ENCODE measurements at places on chromosomes 16 and 17.

DNA sequence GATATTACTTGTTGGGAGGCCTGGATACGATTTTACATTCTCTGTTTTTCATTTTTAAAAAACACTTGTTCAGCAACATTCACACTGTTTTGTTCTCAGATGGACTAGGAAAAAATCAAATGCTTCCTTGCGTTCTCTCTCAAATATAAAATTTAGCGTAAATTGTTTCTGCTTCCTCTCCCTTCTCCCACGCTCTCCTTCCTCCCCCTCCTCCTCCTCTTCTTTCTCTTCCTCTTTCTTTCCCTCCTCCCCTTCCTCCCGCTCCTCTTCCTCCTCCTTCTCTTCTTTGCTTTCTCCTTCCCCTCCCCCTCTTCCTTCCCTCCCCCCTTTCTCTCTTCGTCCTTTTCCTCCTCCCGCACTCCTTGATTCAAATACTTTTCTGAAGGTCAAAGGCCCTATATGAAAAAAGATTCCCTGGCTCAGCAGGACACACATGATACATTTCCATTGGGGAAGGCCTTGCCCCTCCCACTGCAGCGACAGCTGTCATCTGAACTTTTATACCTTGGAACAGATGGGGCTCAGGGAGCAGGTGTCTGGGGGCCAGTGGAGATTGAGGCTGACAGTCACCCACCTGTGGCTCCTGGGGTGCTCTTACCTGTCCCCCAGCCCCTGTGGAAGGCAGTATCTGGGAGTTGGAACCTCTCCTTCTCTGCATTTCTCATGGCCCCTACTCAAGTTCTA is 99.4 kb upstream of the SDK2 start:
- no peak for DNase-seq

DNA sequence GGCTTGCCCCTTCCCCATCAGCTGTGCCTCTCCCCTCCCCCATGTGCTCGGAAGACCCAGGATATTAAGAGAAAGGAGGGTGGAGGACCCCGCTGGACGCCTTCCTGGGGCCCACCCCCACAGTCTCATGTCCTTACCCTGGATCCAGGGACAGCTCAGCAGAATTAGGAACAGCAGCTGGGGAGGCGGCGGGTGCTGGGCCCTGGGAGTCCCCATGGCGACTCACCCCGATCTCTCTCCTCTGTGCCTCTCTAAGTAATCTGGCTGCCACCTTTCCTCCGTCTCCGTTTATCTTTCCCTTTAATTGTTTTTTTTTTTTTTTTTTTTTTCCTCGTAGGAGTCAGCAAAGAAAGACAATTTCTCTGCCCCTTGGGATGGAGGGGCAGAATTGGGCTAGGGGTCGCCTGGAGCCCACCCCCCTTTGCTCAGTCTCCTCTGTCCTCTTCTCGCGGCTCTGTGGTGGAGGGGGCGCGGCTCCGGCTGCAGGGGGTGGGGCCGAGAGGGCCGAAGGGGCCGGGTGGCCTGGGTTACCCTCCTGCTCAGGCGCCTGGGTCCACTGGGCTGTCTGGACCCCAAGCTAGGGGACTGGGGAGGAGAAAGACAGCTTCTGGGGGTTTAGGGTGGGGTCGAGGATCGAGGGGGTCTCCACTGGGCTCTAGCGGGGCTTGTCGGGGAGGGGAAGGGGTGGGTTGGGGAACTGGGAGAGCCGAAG is 390 bp downstream of the SEZ6L2 start:
- no peak for DNase-seq

- no peak for DNase-seq
These were observed 1.2 kb downstream of the GALK1 start for GRCh38 chr17:75763613-75764416.

DNA sequence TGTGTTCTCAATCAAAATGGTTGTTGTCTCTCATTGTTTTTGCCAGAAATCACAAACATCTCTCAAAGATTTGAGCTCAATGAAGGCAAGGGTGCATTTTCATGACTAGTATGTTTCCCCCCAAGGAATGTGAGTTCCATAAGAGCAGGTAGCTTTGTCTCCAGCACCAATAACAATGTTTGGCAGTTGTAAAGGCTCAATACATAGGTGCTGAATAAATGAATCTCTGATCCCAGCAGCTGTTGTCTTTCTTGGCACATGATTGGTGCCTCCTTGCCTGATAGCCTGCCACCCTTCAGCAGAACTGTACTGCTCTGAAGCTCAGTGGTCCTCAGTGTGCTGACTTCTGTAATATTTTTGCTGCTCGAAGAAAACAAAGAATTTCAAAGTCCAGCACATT is 103.1 kb upstream of the CDH11 start:
- DNase-seq = no peak

- DNase-seq = no peak
These were observed 116.8 kb downstream of the WSCD1 start for GRCh38 chr17:6186998-6187397.

DNA sequence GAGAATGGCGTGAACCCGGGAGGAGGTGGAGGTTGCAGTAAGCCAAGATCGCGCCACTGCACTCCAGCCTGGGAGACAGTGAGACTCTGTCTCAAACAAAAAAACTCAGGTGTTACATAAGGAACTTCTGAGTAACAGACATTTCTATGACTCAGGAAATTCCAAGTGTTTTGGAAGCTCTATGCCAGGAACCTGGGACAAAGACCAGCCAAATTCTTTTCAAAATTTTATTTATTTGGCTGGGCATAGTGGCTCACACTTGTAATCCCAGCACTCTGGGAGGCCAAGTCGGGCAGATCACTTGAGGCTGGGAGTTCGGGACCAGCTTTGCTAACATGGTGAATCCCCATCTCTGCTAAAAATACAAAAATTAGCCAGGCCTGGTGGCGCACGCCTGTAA is 5.2 kb upstream of the SH2B1 start:
- DNase-seq = no peak

DNA sequence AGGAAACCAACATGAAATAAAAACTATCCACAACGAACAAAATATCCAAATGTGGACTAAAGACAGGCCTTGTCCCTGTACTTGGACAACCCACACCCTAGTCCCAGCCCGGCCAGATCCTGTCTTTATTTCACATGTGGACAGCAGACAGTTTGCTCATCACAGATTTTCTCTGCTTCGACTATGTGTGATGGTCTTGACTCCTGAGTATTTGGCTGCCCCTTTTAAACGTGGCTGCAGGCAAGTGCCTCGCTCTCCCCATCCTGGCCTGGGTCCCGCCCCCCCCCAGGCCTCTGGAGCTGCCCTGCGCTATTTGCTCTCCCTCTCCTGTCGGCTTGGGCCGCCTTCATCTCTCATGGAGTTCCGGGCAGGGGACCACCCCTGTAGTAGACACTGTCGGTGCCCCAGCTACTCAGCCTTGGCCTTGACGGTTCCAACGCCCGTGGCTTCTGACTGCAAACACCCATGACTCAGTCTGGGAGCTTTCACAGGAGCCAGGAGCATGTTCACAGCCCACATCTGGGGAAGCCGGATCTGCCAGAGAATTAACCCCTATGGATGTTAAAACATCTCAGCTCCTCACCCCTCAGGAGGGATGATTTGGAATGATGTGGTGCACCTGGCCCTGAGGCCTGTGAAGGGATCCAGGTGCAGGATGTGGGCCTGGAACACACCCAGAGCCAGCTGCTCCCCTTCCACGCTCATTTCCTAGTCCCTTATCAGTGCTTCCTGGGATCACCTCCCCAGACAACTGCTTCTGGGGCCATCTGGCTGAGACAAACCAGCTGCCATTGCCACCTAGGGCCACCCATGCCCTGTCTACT is 229.7 kb upstream of the RPL38 start:
- DNase-seq = no peak

- no peak for DNase-seq
These were observed 398.5 kb downstream of the ZFHX3 start for GRCh38 chr16:72649254-72649944.

GRCh38 chr17:63438092-63439051 is 7.7 kb downstream of the CYB561 start:
- no peak for DNase-seq

- no peak for DNase-seq
These were observed 6.8 kb downstream of the MYO1D start for GRCh38 chr17:32870027-32870670.

DNA sequence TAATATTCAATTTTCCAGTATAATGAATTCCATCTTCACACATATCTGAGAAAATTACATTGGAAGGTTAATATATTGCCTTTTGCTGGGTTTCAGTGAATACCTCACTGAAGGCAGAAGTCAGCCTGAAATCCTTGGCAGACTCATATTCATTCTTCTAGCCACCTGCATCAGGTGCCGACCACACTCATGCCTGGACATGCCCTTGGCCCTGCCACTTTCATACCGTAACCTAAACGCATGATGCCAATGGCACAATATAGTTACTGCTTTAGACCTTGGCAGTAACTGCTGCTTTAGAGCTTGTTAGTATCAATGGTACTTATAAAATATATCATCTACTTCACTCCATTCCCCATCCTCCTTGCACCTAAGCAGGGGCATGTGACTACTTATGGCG is 817.6 kb upstream of the CDH8 start:
- no peak for DNase-seq

GRCh38 chr16:85082173-85083050 is 29.9 kb downstream of the CIBAR2 start:
- no peak for DNase-seq

DNA sequence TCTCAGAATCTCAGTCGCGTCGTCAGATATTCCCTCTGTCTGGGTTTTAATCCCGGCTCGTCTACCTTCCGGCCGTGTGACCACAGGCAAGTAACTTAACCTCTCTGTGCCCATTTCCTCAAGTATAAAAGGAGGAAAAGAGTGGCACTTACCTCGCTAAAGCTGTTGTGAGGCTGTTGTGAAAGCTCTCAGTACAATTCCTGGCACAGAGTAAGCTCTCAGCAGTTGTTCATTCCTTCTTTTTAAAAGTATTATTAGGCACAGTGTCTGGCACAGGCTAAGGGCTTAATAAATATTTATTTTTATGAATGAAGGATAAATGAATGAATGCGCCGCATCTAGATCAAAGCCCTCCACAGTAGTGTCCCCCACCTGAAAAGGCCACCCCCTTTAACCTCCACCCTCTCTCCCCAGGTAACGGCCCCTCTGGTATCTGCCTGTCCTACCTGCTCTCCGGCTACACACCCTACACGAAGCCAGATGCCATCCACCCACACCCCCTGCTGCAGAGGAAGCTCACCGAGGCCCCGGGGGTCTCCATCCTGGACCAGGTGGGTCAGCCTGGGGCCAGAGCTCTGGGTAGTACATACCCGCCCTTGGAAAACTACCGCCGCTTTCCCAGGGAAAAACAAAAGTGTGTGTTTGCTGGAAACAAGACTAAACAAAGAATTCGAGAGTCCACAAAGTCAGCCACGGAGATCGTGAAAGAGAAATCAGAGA is 6.0 kb downstream of the OSGIN1 start:
- DNase-seq = no peak

Data from activated CD8-positive, alpha-beta memory T cell treated with anti-CD3 and anti-CD28 coated beads for 4 hours (primary cell).